ENCODE measurements at places on chromosomes 12 and 14. TPM values are rescaled to one million over a fixed set of nuclear protein-coding genes. Genes with fewer than 3 reads are reported as not detected.

The PLBD1 gene
- polyA plus RNA-seq, result 43.7 TPM

The MYH6 gene
- 0.13 TPM for polyA plus RNA-seq

The B4GALNT3 gene
- polyA plus RNA-seq, result 18.3 TPM

The KRT1 gene
- 0.17 TPM for polyA plus RNA-seq

The CCDC198 gene
- 473 TPM for polyA plus RNA-seq

The MYG1 gene
- polyA plus RNA-seq, result 49.1 TPM

The MDGA2 gene
- 2.1 TPM for polyA plus RNA-seq

All from left kidney (tissue), 8 donors.